Adrenal gland (tissue), 19 donors: ENCODE measurements at places on chromosomes 1 and 21. TPM values are rescaled to one million over a fixed set of nuclear protein-coding genes. Genes with fewer than 3 reads are reported as not detected.

Gene CD1D
- polyA plus RNA-seq: 5.6 TPM

Gene MTF2
- polyA plus RNA-seq: 21.2 TPM

Gene LRRC38
- 5.6 TPM for polyA plus RNA-seq

Gene CADM3
- polyA plus RNA-seq: 3.3 TPM

Gene TEDDM1
- polyA plus RNA-seq: not detected

Gene UBASH3A
- 0.09 TPM for polyA plus RNA-seq

Gene NPPA
- polyA plus RNA-seq: not detected

Gene RAD54L
- 1.9 TPM for polyA plus RNA-seq

Gene S100A7
- not detected for polyA plus RNA-seq

Gene CCDC27
- not detected for polyA plus RNA-seq
